ENCODE measurements at places on chromosomes 5 and 9. TPM values are rescaled to one million over a fixed set of nuclear protein-coding genes. Genes with fewer than 3 reads are reported as not detected.

DNA sequence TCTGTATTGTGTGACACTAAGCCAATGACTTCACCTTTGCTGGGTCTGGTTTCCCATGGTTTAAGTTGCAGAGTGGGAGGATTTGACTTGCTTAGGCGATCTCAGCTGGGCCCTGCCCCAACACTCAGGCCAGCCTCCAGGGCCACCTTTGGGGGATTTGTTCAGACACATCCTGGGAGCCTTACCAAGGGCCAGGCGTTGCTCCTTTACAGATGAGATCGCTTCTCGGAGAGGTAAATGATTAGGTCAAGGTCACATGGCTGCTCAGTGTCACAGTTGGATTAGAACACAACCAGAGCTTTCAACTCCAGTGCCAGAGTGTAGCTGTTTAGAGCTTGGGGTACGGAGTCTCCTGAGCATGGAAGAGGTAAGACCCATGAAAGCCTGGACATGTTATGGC lies 57.5 kb downstream of the COL27A1 start:
- DNase-seq: no peak

- no peak for DNase-seq
Observed at GRCh38 chr5:168059131-168059530, 232.3 kb upstream of the WWC1 start.

DNA sequence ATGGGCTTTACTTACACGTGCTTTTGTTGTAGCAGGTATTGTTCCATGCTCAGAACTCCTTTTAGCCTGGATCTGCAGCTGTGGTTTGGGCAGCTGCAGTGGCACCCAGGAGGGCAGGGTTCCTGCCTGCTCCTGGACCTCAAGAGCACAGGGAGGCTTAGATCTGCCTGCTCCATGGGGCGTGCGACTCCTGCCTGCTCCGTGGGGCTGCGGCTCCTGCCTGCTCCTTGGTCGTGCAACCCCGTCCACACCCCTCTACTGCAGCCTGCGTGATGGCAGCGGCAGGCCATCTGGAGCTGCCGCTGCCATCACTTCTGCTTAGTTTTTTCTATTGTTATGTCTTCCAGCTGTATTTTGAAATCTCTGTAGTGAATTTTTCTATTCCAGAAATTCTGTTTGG lies 11.7 kb upstream of the UGT3A2 start:
- no peak for DNase-seq

- DNase-seq: peak; percentile 49
Observed at GRCh38 chr5:71873191-71873591, 154.1 kb downstream of the CARTPT start.

DNA sequence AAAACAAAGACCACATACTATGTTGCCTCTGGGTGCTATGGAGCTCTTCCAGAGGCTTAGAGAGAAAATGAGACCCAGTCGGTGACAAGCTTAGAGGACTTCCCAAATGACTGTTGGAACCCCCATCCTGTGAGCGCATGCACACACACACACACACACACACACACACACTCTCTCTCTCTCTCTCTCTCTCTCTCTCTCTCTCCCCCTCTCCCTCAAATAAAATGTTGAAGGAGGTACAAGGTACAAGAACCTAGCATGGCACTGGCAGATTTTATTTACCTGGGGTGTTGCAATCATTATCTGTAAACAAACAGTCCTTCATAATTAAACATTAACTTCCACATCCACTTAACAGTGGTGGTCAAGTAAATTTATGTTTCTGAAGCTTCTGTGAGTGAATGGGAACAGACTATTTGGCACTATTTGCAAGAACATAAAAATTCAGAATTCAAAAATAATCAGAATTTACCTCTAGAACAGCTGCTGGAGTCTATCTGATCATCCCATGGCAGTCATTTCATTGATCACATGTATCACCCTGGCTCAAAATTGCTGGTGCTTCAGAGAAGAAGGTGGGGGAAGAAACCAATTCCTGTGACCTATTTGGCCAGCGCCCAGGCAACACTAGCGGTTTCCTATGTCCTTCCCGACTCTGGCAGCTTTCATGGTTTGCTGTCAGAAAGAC lies 24.9 kb downstream of the TRPM3 start:
- no peak for DNase-seq

- DNase-seq: peak; percentile 1
Observed at GRCh38 chr9:135307300-135307699, 172.3 kb upstream of the PPP1R26 start.

- DNase-seq: peak; percentile 79
Observed at GRCh38 chr5:159337016-159337955, 7.0 kb upstream of the IL12B start.

DNA sequence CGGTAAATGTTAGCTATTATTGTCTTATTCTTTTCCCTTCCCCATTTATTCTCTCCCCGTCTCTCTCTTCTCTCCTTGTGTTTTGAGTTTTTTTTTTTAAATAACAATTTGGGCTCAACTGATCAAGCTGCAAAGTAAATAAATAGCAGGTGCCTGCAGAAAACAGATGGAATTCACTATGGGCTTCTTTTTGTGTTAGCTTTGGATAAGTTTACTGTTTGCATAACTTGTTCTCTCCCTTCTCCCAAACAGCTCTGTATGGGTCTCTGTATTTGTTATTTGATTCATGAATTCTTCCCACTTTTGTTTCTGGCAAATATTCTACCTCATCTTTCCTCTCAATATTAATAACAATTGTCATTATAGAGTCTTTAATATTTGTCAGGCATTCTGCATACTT lies 111.8 kb upstream of the ASTN2 start:
- no peak for DNase-seq

GRCh38 chr9:33506626-33507370 lies 17.3 kb upstream of the ANKRD18B start:
- peak; percentile 97 for DNase-seq

DNA sequence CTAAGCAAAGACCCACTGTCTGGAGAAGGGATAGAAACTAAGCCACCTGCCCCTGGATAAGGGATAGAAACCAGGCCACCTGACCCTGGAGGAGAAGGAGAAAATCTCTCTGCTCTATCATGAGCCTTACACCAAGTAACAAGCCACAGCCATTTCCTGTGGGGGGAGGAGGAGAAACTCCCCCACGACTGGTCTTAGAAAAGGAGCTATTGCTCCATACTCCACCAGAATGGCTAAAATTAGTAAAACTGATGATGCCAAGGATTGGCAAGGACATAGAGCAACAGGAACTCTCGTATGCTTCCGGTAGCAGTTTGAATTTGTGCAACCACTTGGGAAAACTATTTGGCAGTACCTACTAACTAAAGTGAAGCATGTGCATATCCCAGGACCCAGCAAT lies 70.8 kb downstream of the ACTL7B start:
- no peak for DNase-seq

DNA sequence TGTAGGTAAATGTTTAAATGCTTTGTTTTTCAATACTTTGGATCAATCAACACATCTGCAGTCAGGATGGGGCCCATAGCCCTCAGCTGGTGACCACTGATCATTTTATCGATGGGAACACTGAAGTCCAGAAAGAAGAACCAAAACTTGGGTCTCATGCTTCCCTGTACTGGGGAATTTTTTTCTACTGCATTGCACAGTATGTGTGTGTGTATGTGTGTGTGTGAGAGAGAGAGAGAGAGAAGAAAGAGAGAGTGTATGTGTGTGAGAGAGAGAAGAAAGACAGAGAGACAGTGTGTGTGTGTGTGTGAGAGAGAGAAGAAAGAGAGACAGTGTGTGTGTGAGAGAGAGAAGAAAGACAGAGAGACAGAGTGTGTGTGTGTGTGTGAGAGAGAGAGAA lies 202.9 kb upstream of the MSX2 start:
- DNase-seq: no peak

DNA sequence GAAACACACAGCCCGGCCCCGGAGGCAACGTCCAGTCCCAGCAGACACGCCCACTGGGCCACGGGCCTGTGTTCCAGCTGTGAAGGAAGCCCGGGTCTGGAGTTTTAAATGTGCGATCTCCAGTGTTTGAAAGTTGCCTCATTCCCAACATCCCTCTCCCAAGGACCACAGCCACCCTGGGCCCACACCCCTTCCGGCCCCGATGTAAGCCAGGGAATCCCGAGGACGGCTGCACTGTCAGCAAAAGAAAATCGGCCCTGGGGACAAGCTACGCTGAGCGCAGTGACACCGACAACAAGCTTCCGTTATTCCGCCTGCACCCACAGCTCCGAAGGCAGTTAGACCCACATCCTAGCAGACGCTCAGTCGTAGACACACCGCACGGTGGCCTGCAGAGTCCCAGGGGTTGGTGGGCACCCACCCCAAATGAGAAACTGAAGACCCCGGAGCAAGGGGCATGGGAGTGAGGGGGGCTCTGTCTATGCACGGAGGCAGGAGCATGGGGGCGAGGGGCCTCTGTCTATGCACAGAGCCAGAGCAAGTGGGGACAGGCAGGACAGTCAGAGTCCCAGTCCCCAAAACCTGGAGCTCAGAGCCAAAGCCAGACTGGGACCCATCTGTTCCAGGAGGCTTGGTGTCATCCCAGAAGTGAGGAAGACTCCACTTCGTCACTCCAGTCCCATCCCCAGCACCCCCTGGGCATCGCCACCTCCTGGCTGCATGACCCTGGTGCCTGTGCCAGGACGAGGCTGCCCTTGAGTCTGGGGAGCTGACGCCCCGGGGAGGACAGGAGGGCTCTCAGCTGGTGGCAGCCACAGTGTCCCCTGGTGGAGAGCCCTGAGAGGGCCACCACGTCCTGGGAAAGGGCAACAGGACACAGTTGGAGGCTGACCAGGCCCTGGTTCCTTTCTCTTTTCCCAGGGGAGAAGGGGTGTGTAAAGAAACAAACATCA lies 23.4 kb downstream of the GLT6D1 start:
- no peak for DNase-seq

- no peak for DNase-seq
Observed at GRCh38 chr5:153584126-153584959, 93.9 kb downstream of the GRIA1 start.

DNA sequence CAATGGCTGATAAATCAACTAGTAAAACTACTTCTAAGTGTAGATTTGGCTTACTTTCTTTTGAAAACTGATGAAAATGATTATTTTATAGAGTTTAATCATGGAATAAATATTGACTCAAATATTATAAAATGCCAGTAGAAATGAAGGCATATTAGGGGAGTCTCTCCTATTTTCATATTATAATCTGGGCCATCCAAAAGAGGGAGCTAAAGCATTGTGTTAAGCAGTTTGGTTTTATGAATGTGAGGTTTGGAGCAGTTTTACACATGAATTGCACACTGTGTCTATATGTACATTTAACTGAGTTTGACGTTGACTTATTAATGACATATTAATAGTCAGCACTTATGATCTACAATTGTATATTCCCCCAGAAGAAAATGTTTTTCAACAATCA lies 17.4 kb downstream of the CDH9 start:
- no peak for DNase-seq

GRCh38 chr5:136518814-136519213 lies 153.5 kb upstream of the TRPC7 start:
- DNase-seq: no peak

GRCh38 chr9:72422214-72422613 lies 57.2 kb upstream of the ZFAND5 start:
- no peak for DNase-seq

DNA sequence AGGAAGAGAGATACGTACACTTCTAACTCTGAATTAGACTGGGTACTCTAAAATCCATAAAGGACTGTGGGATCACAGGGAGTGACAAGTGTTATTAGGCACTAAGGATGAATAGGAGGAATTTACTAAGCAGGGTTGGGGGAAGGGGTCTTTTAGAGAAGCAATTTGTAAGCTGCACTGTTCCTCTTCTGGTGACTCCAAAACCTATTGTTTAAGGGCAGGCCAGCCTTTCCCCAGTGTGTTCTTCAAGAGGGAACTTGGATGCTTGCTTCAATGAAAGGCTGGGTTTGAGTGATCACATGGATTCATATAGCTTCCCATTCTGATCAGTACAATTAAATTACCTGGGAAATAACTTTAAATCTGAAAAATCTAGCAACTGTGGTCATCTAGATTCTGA lies 71.8 kb downstream of the STX17 start:
- DNase-seq: no peak

GRCh38 chr9:88590558-88591146 lies 55.7 kb downstream of the NXNL2 start:
- no peak for DNase-seq

- no peak for DNase-seq
Observed at GRCh38 chr9:33139421-33140228, 27.5 kb downstream of the B4GALT1 start.

GRCh38 chr5:147616421-147616820 lies 106.6 kb upstream of the DPYSL3 start:
- no peak for DNase-seq

DNA sequence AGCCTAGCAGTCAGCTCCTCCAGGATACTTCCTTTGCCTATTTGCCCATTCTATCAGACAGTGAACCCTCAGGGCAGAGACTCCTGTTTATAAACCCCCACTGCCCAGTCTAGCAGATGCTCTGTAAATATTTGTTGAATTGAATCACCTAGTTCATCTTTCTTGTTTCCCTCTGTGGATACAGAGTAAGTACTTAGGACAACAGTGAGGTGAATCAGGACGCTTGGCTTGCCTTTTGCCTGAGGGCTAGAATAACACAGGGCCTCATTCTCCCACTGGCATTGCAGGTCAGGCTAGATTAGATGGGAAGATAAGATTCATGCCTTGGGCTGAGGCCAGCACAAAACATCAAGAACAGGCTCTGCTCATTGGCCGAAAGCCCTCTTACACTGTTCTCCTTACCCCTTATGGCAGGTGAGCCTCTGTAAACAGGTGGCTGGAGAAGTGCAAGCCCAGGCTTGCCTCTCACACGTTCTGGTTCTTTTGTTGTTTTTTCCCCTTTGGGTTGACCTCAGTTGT lies 22.2 kb downstream of the TNFSF8 start:
- DNase-seq: peak; percentile 100

- DNase-seq: no peak
Observed at GRCh38 chr5:31033295-31033694, 160.2 kb upstream of the CDH6 start.

DNA sequence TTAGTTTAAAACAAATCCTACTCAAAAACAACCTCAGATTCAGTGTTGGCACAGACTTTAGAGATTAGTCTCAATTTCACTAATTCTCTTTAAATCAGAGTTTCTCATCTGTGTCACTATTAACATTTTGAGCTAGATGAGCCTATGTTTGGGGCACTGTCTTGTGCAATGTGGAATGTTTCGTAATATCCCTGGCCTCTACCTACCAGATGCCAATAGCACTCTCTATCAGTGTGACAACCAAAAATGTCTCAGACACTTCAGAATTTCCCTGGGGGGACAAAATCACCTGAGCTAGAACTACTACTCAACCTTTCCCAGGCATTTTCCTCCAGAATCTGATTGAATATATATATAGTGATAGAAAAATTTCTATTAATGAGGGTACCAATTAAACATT lies 465.2 kb upstream of the RGMB start:
- no peak for DNase-seq

GRCh38 chr5:8730194-8730593 lies 815.7 kb downstream of the SEMA5A start:
- no peak for DNase-seq

GRCh38 chr5:171858303-171858702 lies 72.7 kb downstream of the SMIM23 start:
- DNase-seq: no peak

The PCDHB15 gene
- 0.04 TPM for total RNA-seq

The FCN2 gene
- total RNA-seq: not detected

The SH2D3C gene
- 0.17 TPM for total RNA-seq

The NRARP gene
- total RNA-seq: 1.1 TPM

The ZNF462 gene
- total RNA-seq: 22.4 TPM

The SLC24A2 gene
- total RNA-seq: not detected
